ENCODE measurements at places on chromosomes 11 and 22.
A peak's percentile ranks its signal among the peaks of the same experiment; 100 is the strongest.

GRCh38 chr11:57364851-57365660 lies 15.9 kb downstream of the PRG3 start:
- DNase-seq = no peak

DNA sequence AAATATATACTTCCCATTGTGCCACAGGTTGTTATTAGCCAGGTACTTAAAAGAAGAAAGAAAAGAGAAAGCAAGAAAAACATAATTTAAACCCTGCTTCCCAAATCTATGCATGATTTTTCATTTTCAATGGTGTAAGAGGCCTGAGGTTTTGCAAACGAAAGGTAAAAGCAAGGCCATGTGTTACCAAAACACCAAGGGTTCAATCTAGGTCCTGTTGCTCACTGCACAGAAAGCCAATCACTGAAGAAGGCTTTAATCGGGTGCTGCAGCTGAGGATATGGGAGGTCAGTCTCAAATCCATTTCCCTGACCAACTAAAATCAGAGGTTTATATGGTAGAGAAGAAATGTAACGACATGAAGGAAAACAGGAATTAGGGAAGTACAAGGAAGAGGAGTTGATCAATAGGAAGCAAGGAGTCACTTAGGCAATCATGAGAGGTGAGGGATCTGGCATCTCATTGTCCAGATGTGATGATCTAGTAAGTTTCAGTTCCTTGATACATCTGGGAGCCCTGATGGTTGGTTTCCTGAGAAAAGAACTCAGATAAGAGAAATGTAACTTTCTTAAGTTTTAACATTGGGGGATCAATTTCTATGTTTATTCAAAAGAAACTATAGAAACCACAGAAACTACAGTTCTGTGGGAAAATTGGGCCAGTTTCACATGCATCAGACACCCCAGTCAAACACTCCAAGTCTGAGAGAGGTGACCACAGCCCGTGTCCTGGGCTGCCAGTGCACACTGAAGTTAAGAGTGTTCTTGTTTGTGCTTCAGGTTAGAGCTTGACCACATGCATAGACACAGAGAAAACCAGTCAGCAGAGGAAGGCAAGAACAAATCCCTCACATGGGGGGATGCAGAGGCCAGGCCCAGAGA lies 18.1 kb upstream of the DKK3 start:
- DNase-seq = no peak

- no peak for DNase-seq
These were observed 3.8 kb upstream of the PYGM start for GRCh38 chr11:64763526-64764039.

DNA sequence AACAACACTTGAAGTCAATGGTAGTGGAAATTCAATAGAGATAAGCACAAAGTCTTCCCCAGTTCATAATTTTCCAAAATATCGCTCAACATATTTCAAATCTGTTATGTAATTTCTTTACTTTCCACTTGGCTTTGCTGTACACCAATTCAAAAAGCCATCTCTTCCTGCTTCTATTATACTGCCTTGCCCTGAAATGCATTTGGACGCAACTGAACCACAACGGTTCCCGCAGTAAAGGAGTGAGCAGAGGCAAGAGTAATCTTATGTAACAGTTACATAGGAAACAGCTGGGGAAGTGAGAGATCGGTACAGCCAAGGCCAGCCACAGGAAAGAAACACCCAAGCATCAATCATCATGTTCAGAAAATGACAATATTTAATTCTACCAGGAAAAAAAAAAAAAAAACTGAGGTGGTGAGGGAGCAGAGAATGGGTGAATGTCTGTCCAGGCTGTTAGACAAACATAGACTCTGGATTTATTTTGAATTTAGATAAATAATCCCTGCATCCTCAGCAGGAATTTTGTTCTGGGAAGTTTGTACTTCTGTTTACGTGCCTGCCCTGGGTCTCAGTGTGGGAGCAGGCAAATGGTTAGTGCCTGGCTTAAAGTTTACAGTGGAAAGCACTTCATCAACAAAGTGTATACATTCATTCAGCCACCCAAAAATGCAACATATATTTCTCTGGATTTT lies 392.2 kb downstream of the ETS1 start:
- peak; percentile 96 for DNase-seq

DNA sequence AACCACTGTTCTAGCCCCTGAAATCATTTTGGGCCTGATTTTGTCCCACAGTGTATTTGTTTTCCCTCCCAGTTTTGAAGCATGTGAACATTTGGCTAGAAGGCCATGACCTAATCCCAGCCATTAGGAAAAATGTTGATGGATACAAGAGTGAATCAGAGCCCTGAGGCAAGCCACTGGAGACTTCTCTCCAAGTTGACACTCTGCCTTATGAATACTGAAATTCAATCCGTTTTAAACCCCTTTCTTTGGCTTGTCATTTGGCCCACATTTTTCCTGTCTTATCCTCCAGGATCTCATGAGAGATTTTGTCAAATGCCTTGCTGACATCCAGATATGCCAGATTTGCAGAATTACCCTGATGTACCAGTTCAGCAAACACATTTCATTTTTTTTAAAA lies 158.8 kb downstream of the FAT3 start:
- no peak for DNase-seq

DNA sequence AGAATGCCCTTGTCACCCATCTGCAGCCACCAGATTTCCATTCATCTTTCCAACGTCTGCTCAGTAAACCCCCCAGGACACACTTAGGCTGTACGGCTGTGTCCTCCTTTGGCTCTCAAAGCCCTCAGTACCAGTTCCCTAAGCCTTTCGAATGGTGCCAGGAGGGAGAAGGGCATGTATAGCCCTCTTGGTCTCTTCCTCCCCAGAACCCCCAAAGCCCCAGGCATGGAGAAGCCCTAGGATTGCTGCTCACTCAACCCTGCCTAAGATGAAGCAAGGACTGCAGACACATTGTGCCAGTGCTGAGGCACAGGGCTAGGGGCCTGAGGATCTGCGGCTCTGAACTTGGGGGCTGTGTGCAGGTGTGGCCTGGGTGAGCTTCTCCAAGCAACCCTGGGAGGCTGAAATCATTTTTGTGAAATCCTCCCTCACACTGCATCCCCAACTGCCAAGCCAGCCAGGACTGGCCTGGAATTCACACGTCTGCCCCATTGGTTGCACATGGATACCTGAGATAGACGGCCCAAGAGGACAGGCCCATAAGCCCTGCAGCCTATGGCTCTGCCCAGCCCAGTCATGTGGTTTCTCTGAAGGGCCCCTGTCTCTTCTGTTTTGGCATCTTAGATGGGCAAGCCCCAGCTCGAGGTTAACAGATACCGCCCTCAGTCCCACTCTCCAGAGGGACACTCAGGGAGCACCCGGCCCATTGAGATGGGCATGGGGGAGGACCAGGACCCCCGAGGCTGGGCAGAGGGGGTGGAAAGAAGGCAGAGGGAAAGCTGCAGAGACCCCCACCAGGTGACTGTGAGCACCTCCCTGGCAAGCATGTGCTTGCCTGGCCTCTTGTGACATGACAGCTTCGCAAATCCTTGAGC lies 34.0 kb downstream of the KCNQ1OT1 start:
- no peak for DNase-seq

- DNase-seq = no peak
These were observed 17.1 kb downstream of the OR6Q1 start for GRCh38 chr11:58047818-58048217.

GRCh38 chr22:46534901-46535630 lies 2.4 kb downstream of the CELSR1 start:
- no peak for DNase-seq

GRCh38 chr11:133222425-133223330 lies 309.6 kb downstream of the OPCML start:
- no peak for DNase-seq

- peak; percentile 85 for DNase-seq
These were observed 21.5 kb downstream of the LRP4 start for GRCh38 chr11:46896719-46897406.

- no peak for DNase-seq
These were observed 24.8 kb downstream of the PTPRJ start for GRCh38 chr11:48005136-48005535.

- DNase-seq = no peak
These were observed 2.9 kb downstream of the SPINDOC start for GRCh38 chr11:63816166-63816565.

- DNase-seq = no peak
These were observed 132.1 kb downstream of the RAB38 start for GRCh38 chr11:88043149-88043548.

Measured in Kasumi-1 (cell line).